Thoracic aorta endothelial cell (primary cell): ENCODE measurements at places on chromosomes 5 and 9. TPM values are rescaled to one million over a fixed set of nuclear protein-coding genes. Genes with fewer than 3 reads are reported as not detected.

Gene RNF183
- total RNA-seq, result not detected in 2 replicates

Gene CCL21
- not detected in 2 replicates for total RNA-seq

Gene IL6ST
- total RNA-seq, result 584 and 586 TPM in 2 replicates

Gene GMCL2
- not detected in 2 replicates for total RNA-seq

Gene NSUN2
- 72.3 and 86.8 TPM in 2 replicates for total RNA-seq

Gene CA9
- total RNA-seq, result 0.14 TPM in 1 of 2 replicates, not detected in the other

Gene TXN
- 359 and 394 TPM in 2 replicates for total RNA-seq

Gene DOCK8
- total RNA-seq, result 0.80 and 1.3 TPM in 2 replicates

Gene TEK
- 85.1 and 101 TPM in 2 replicates for total RNA-seq

Gene IL13
- total RNA-seq, result not detected in 2 replicates

Gene GHR
- total RNA-seq, result 1.7 and 1.9 TPM in 2 replicates

Gene PLCXD3
- under 0.01 and 0.13 TPM in 2 replicates for total RNA-seq

Gene FRRS1L
- total RNA-seq, result under 0.01 TPM in 2 replicates

Gene SPINK4
- total RNA-seq, result not detected in 2 replicates

Gene MAP1B
- 296 and 318 TPM in 2 replicates for total RNA-seq

Gene ECSCR
- 274 and 317 TPM in 2 replicates for total RNA-seq

Gene MARCOL
- not detected in 2 replicates for total RNA-seq

Gene SLC45A2
- not detected in 2 replicates for total RNA-seq

Gene TSSK1B
- total RNA-seq, result under 0.01 TPM in 1 of 2 replicates, not detected in the other

Gene LCN15
- not detected in 2 replicates for total RNA-seq

Gene C5orf63
- 2.1 and 2.7 TPM in 2 replicates for total RNA-seq

Gene SLC6A7
- total RNA-seq, result not detected in 2 replicates
